ENCODE measurements at places on chromosomes 5 and 9. TPM values are rescaled to one million over a fixed set of nuclear protein-coding genes. Genes with fewer than 3 reads are reported as not detected.

MYORG gene
- 6.3 TPM for polyA plus RNA-seq

ADAMTSL2 gene
- polyA plus RNA-seq, result 0.29 TPM

CDH6 gene
- 0.30 TPM for polyA plus RNA-seq

GLDC gene
- 1.4 TPM for polyA plus RNA-seq

- H3K27me3 ChIP-seq, result peaks cover 15% of the 10 kb centered on the region
- H3K27ac ChIP-seq, result no peak overlapping the region
- H3K4me1 ChIP-seq, result peaks cover 9% of the 10 kb centered on the region
- no peak for DNase-seq
These were observed 7.9 kb upstream of the FOXE1 start for GRCh38 chr9:97845130-97845529.

DNA sequence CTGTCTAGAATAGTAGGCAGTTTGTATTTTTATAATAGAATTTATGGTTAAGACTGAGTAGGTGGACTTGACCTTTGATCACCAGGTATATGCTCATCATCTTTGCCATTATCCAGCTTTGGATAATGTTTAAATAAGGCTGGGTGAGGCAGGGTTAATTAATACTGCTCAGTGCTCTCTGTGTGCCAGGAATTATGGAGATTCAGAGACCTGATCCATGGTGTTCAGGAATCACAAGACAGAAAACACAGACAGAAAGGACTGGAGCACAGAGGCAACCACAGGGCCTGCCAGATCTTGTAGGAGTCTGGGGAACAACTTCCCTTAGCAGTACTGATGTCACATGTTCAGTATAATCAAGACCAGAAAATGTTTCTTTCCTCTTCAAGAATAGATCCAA is 186.3 kb upstream of the ADCY2 start:
- no peak overlapping the region for H3K4me3 ChIP-seq
- peak; percentile 31 for DNase-seq

DNA sequence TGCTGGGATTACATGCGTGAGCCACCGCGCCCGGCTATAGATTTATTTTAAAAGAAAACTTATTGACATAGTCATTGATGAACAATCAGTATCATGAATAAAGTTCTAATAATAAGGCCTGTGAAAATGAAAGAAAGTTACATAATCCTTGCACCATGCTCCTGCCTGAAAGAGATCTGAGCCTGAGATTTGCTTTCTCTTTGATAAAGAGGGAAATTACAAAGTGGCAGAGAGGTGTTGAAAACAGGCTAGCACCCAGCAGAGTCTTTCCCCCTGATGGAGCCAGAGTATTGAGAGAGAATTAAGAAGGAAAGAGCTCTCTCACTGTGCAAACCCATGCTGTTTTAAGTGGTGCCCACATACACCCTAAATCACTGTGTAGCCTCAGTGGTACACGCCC is 37.2 kb downstream of the SLC6A7 start:
- H3K4me3 ChIP-seq, result no peak overlapping the region
- peaks cover 71% of the 10 kb centered on the region for H3K36me3 ChIP-seq
- H3K4me1 ChIP-seq, result no peaks in the 10 kb centered on the region

DNA sequence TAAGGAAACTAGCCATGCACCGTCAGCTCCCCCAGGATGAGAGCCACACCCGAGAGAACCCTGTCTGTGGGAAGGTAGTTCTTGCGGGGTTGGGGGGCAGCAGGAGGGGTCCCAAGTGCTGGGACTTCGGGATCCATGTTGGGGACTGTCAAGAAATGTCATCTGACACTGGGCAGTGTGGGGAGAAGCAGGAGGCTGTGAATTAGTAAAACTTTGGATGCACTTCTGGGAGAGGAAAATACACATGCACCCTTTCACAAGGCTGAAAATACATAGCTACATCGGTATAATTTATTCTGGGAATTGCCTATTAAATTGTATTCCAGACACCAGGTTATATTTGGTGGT is 109.6 kb upstream of the RPS23 start:
- DNase-seq, result no peak
- no peaks in the 10 kb centered on the region for H3K27me3 ChIP-seq
- H3K4me1 ChIP-seq, result no peaks in the 10 kb centered on the region
- no peak overlapping the region for H3K27ac ChIP-seq

DNA sequence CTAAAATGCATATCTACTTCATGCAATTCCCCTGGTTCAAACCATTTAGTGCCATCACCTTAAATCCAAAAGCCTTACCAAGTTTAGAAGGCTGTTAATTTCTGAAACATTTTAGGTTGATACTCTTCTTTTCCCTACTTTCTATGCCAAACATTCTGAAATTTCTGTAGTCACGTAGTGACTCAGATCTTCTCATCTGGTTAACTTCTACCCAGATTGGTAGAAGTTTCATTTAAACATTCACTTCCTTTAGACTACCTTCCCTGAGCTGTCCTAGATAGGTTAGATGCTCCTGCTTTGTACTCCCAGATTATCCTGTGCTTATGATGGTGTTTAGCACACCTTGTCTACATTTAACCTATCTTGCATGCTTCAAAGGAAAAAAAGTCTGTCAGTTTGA is 9.9 kb downstream of the RAD50 start:
- H3K36me3 ChIP-seq, result peaks cover 33% of the 10 kb centered on the region
- no peak for DNase-seq
- no peak overlapping the region for H3K4me3 ChIP-seq
- no peaks in the 10 kb centered on the region for H3K27me3 ChIP-seq

GRCh38 chr5:127353796-127354195 is 63.2 kb downstream of the MEGF10 start:
- H3K27me3 ChIP-seq, result no peaks in the 10 kb centered on the region
- no peak overlapping the region for H3K4me3 ChIP-seq
- no peak for DNase-seq
- no peak overlapping the region for H3K27ac ChIP-seq
- no peaks in the 10 kb centered on the region for H3K4me1 ChIP-seq
- no peaks in the 10 kb centered on the region for H3K36me3 ChIP-seq

DNA sequence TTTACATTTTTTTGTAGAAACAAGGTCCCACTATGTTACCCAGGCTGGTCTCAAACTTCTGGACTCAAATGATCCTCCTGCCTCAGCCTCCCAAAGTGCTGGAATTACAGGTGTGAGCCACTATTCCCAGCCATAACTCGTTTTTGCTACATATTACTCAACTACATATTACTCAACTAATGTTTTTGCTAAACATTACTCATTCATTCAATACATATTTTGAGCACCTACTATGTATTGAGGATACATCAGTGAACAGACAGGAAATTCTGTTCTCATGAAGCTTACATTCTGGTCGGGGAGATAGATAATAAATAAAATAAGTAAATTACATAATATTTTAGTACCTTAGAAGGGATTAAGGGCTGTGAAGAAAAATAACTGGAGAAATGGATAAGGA is 34.9 kb upstream of the STOM start:
- no peaks in the 10 kb centered on the region for H3K27me3 ChIP-seq
- H3K27ac ChIP-seq, result no peak overlapping the region
- DNase-seq, result no peak
- H3K36me3 ChIP-seq, result no peaks in the 10 kb centered on the region
- H3K4me3 ChIP-seq, result no peak overlapping the region

DNA sequence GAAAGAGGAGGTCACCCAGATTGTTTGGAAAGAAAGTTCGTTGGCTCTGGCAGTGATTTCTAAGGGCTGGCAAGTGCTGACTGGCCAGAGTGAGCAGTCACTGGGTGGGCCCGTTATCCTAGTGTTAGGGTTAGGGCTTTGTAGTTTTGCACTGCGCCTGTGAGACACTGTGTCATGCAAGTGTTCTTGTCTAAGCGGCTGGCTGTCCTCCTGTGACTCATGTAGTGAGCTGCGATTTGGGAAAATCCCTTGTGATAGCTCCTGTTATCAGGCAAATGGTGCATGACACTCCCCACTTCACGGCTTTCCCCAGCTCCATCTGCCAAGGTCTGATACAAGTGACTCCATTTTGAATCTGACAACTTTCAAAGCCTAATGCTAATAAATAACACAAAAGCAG is 526.0 kb upstream of the ADAMTS16 start:
- no peak overlapping the region for H3K27ac ChIP-seq
- no peaks in the 10 kb centered on the region for H3K27me3 ChIP-seq
- no peak for DNase-seq
- no peaks in the 10 kb centered on the region for H3K36me3 ChIP-seq

DNA sequence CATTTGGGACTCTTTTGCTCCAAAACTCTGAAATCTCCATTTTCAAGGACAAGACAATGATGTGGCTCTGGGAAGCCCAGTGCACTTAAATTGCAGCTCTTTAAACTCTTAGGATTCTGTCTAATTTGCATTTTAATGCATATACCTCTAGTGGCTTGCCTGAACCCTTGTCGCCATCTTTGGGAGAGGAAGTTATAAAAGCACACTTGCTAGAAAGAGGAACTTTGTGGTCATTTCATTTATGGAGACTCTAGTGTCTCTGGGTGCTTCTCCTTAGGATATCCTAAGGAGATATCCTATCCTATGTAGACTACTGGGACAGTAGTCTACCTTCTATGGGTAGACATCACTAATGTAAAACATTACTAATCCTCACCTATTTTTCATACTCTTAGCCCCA is 77.3 kb upstream of the SLC1A3 start:
- H3K36me3 ChIP-seq, result no peaks in the 10 kb centered on the region
- DNase-seq, result no peak
- no peak overlapping the region for H3K27ac ChIP-seq
- H3K4me3 ChIP-seq, result no peak overlapping the region
- H3K27me3 ChIP-seq, result no peaks in the 10 kb centered on the region

GRCh38 chr9:89020754-89021153 is 29.5 kb downstream of the S1PR3 start:
- no peaks in the 10 kb centered on the region for H3K36me3 ChIP-seq
- H3K4me3 ChIP-seq, result no peak overlapping the region
- H3K4me1 ChIP-seq, result no peaks in the 10 kb centered on the region

- H3K4me1 ChIP-seq, result no peaks in the 10 kb centered on the region
- H3K27ac ChIP-seq, result no peak overlapping the region
- DNase-seq, result no peak
- H3K4me3 ChIP-seq, result no peak overlapping the region
- peaks cover 61% of the 10 kb centered on the region for H3K27me3 ChIP-seq
These were observed 53.9 kb upstream of the PTCH1 start for GRCh38 chr9:95570646-95571045.

DNA sequence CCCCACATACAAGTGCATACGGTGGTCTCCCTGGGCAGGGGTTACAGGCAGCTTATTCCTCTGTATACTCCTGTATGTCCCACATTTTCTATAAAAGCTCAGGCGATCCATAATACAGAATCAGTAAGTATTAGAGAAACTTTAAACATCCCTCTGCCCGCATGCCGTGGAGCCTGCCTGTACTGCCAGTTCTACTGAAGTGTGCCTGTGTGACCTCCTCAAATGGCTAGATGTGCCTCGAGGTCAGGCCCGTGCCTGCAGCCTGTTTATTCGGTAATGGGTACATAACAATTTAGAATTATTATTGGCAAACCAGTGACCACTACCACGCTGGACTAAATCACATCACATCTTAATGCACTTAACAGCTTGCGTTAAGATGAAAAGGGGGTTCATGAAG is 190.8 kb downstream of the FANCC start:
- DNase-seq, result no peak
- H3K27ac ChIP-seq, result no peak overlapping the region
- no peak overlapping the region for H3K4me3 ChIP-seq
- no peaks in the 10 kb centered on the region for H3K36me3 ChIP-seq
- H3K27me3 ChIP-seq, result no peaks in the 10 kb centered on the region
- peaks cover 5% of the 10 kb centered on the region for H3K4me1 ChIP-seq

GRCh38 chr5:121976979-121977378 is 15.2 kb downstream of the SRFBP1 start:
- peaks cover 3% of the 10 kb centered on the region for H3K4me1 ChIP-seq
- no peaks in the 10 kb centered on the region for H3K27me3 ChIP-seq
- no peak overlapping the region for H3K27ac ChIP-seq
- H3K4me3 ChIP-seq, result no peak overlapping the region
- no peaks in the 10 kb centered on the region for H3K36me3 ChIP-seq

- H3K27me3 ChIP-seq, result no peaks in the 10 kb centered on the region
- H3K4me3 ChIP-seq, result no peak overlapping the region
- no peaks in the 10 kb centered on the region for H3K36me3 ChIP-seq
- DNase-seq, result no peak
- H3K4me1 ChIP-seq, result no peaks in the 10 kb centered on the region
- no peak overlapping the region for H3K27ac ChIP-seq
These were observed 6.1 kb upstream of the PHF19 start for GRCh38 chr9:120882935-120883607.

DNA sequence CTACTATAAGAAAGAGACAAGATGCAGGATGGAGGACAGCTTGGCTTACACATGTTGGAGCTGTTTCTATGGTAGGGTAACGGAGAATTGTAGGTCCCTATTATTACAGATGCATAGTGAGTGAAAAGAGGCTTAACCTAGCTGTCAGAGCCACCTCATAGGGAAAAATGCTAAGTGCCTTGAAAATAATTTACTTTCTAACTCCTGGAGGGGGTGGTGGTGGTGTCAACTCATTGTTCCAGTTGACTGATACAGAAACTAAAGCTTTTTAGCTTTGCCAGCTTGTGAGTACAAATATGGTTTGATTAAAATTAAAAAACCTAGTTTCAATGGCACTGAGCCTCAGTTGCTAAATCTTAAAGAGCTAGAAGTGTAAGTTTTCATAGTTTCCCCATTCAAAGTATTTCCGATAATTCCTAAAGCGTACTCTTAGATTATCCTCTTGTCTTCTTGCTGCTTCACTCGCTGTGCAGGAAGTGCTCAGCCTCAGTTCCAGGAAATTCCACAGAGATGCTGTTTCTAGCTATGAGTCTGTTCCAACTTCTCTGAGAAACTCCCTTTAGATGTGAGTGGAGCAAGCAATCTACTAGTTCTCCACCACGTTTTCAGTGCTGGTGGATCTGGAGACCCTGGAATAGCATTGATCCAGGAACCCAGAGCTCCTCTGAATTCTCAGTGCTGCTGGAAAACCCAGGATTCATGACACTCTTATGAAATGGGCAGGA is 265.2 kb downstream of the DMAC1 start:
- no peak for DNase-seq
- H3K27me3 ChIP-seq, result no peaks in the 10 kb centered on the region
- H3K36me3 ChIP-seq, result no peaks in the 10 kb centered on the region
- H3K4me1 ChIP-seq, result no peaks in the 10 kb centered on the region

- DNase-seq, result no peak
- H3K27me3 ChIP-seq, result no peaks in the 10 kb centered on the region
- H3K36me3 ChIP-seq, result no peaks in the 10 kb centered on the region
- H3K27ac ChIP-seq, result no peak overlapping the region
- H3K4me1 ChIP-seq, result no peaks in the 10 kb centered on the region
These were observed 69.4 kb downstream of the IQGAP2 start for GRCh38 chr5:76472335-76473008.

DNA sequence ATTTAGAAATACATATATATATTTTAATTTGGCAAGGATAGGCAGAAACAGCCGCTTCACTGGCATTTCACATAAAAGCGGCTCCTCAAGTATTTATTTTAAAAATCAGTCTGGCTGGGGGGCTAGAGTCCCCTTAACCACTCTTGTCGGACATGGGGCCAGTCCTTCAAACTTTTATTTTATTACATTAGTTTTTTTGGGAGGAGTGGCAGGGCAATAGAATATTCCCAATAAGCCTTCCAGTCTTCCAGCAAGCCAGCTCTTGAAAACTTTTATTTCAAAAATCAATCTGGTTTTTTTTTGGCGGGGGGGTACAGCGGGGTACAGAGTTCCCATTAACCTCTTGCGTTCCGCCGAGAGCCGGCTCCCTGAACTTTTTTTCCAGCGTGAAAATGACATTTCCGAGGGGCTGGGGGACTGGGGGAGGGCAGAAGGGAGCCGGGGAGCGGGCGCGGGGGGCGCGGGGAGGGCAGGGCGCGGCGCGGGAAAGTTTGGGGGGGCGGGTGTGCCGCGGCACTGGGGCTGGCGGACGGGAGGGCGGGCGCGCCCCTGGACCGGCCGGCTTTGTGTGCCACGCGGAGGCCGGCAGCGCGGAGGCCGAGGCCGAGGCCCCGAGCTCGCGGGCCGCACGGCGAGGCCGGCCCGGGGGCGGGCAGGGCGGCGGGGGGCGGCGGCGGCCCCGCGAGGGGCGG is 504 bp upstream of the ZNF618 start:
- peak overlapping the region; percentile 53 for H3K4me3 ChIP-seq
- H3K27me3 ChIP-seq, result no peaks in the 10 kb centered on the region
- no peaks in the 10 kb centered on the region for H3K36me3 ChIP-seq
- no peak for DNase-seq
- H3K4me1 ChIP-seq, result peaks cover 5% of the 10 kb centered on the region
